ENCODE measurements at places on chromosomes 1 and 21.

- DNase-seq = peak; percentile 80
Observed at GRCh38 chr1:40531381-40532061, at the start of gene ZNF684. ZNF684 (plus strand) TSS chr1:40531637; CDS start chr1:40533167, 1,530 bp downstream.

DNA sequence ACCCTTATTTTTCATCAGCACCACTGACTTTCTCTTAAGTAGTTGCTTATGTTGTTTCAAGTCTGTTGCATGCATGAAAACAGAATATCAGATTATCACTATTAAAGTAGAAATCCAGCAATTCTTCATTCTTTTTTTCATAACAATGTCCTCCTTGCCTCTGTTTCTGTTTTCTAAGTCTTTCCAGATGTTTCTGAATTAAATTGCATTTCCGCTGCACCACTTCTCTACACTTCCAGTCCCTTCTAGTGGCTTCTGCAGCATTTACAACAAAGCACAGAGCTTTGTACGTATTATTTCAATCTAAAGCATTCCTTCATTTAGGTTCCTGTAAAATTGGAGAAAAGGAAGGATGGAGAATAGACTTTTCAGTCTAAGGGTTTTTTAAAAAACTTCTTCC lies 42.4 kb downstream of the PATJ start:
- no peak for DNase-seq

- DNase-seq = no peak
Observed at GRCh38 chr1:9101510-9102146, 27.3 kb downstream of the GPR157 start.

- no peak for DNase-seq
Observed at GRCh38 chr1:220770245-220770913, 16.3 kb upstream of the MTARC1 start.

DNA sequence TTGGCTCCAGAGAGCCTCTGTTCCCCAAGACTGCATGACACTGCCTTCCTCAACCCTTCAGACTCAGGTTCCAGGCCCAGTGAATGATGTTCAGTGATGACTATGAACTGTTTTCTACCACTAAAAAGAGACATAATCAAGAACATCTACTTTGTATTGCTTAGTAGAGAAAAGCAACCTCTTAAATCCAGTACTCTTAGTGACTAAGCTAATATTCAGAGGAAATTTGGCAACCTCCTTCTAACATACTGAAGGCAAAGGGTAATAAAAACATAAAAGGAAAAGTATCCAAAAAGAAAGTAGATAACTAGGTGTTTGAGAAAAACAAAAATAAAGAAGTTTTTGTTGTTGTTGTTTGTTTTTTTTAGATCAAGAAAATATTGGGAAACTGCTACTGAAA lies 153.3 kb upstream of the RUNX1 start:
- DNase-seq = no peak

GRCh38 chr1:39412892-39413291 lies 78.5 kb upstream of the BMP8A start:
- DNase-seq = no peak

- DNase-seq = no peak
Observed at GRCh38 chr1:16371725-16372124, 4.7 kb downstream of the SZRD1 start.

- DNase-seq = no peak
Observed at GRCh38 chr1:117096951-117097408, 24.6 kb downstream of the TRIM45 start.

DNA sequence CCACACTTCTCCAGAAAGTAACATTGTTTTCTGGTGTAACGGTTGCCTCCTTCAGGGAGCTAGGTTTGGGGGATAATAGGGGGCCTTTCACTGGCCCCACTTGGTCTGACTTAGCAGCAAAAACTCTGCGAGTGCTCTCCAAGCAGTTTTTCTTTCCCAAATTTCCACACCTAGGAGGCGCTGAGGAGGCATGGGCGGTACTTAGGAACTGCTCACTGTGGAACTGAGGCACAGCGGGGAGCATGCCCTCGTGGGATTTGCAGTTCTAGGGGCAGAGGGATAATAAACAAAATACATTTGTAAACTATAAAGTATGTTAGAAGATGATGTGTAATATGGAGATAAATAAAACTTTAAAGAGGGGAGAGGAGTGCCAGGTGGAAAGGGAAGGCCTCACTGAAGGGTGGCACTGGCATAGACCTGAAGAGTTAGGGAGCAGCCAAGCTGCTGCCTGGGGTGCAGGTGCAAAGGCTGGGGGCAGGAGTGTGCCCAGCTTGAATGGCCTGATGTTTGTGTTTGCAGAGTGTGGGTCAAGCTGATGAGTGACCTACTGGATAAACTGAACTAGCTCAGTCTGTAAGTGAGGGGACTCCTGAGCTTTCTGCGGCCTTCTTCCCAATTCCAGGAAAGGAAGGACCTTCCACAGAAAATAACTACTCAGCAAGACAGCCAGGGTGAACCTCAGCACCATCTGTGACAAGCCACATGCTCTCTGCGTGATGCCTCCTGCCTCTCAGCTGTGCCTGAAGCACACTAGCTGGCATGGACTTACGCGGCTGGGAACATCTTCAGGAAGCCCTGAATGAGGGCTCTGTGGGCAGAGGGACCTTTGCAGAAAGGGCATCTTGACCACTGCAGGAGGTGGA lies 1.9 kb downstream of the EPHX1 start:
- no peak for DNase-seq

GRCh38 chr1:230699716-230700115 lies 14.2 kb downstream of the AGT start:
- no peak for DNase-seq

DNA sequence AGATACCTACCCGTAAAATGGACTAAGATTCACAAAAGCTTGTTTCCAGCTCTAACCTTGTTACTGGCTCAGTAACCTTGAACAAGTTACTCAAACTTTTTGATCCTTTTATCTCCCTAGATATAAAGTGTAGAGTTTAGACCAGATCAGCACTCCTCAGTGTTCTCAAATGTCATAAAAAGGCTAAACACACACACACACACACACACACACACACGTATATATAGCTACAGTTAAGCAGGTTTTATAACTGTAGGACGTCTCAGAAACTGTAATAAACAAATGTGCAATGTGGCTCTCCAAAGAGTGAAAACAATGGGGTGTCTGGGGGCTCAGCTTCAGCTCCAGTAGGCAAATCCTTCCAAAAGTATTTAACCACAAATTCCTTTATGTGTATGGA lies 34.0 kb downstream of the KCNJ15 start:
- DNase-seq = no peak

Data from naive thymus-derived CD8-positive, alpha-beta T cell (primary cell).